Coronary artery (tissue), 2 donors: ENCODE measurements at places on chromosomes 6 and 20.

DNA sequence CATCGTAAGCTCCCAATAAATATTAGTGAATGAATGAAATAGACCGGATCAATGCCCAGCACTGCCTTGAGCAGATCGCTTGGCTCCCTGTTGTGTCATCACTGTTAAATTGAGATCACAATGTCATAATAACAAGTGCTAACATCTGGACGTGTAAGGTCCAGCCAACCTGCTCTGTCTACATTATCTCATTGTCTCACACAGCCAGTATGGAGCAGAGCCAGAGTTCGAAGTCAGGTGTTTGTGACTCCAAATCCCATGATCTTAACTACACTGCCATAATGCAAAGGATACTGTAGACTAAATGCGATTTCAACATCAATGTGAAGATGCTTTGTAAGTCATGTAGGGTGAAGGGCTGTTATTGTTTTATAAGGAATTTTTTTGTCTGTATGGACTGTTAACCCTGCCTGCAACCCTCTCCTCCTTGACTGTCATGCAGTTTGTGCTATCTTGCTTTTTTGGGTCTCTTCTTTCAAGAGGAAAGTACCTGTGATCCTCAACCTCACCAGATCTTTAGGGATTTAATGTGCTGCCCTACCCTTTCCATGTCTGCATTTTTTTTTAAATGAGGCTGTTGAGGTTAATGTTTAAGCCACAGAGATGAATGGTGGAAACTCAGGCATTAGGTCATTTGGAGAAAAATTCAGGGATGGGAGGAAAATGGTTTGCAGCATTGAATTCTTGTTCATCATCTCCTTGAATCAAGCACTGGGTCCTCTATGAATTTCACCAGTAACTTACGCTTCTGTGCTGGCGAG lies 49.0 kb upstream of the OCSTAMP start:
- no peak for DNase-seq

GRCh38 chr6:13373488-13373886 lies 45.1 kb upstream of the TBC1D7 start:
- no peak for DNase-seq

DNA sequence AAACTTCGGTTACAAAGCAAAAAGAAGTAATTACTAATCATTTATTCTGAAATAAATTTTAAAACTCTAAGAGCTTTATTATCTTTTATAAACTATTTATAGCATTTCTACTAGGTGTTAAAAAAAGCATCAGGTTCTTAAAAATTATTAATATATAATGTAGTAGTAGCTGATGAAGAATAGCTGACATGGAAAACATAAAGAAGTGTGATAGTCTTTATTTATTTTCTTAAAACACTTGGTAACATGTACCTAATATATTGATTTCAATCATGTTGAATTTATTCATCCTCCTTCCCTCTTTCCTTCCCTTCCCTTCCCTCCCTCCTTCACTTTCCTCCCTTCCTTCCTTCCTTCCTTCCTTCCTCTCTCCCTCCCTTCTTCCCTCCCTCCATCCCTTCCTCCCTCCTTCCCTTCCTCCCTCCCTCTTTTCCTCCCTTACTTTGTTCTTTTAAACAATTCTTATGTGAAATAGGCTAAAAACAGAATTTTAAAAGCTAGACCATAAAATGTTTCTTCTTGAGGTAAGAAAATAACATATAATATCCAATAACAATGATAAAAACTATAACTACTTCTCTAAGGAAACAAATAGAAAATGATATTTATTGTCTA lies 913.9 kb upstream of the MAP3K7 start:
- no peak for DNase-seq

- no peak for DNase-seq
Observed at GRCh38 chr6:131765081-131765803, 42.6 kb upstream of the ENPP1 start.

DNA sequence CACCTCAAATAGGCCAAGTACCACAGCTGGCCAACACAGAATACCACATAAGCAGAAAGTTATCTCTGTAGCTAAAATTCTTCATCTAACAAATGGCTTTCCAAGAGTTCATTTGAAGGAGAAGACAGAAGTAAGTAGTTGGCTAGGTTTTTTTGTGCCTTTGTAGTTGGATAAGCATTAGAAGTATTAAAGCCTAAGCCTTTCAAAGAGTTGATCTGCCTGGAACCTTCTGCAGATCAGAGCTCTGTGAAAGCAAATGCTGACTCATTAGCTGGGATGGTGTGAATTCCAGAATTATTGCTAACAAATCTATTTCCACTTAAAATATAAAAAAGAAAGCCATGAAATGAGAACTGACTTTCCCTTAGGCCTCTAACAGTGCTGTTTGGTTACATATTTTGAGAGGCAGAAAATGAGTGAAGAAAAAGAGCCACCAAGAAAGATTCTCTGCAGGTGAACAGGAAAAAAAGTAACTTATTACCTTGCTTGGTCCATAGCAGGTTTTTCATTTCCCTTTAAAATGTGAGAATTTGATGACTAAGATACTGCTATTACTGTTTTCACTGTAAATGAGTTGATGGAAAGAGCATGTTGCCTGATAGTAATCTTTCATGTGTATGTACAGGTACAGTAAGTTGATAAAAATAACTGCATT lies 763.2 kb upstream of the FLRT3 start:
- no peak for DNase-seq

DNA sequence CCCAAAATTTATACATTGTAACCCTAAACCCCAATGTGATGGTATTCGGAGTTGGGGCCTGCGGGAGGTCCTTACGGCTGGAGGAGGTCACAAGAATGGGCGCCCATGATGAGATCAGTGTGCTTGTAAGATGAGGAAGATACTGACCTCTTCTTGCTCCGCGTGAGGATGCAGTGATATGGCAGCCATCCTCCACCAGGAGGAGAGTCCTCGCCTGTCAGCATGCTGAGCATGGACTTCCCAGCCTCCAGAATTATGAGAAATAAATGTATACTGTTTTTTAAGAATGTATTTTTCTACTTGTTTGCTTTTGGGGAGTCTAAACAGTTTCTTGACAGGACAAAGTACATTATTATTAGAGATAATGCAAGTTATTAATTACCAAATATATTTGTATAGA lies 8.7 kb upstream of the SYNDIG1 start:
- DNase-seq: no peak

DNA sequence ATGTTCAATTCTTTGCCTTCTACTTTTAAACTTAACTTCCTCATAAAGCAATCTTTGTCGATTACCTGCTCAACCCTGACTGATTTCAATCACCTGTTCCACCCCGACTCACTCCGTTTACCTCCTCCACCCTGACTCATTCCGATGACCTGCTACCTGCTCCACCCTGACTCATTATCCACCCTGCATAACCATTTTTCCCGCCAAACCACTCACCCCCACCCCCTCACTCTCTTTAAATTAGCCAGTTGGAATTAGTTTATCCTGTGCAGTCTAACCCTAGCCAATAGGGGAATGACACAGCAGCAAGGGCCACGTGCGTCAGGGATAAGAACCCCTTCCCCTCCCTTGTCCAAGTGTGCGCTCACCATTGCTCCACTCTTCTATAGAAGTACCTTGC lies 56.7 kb upstream of the MRAP2 start:
- DNase-seq: no peak

DNA sequence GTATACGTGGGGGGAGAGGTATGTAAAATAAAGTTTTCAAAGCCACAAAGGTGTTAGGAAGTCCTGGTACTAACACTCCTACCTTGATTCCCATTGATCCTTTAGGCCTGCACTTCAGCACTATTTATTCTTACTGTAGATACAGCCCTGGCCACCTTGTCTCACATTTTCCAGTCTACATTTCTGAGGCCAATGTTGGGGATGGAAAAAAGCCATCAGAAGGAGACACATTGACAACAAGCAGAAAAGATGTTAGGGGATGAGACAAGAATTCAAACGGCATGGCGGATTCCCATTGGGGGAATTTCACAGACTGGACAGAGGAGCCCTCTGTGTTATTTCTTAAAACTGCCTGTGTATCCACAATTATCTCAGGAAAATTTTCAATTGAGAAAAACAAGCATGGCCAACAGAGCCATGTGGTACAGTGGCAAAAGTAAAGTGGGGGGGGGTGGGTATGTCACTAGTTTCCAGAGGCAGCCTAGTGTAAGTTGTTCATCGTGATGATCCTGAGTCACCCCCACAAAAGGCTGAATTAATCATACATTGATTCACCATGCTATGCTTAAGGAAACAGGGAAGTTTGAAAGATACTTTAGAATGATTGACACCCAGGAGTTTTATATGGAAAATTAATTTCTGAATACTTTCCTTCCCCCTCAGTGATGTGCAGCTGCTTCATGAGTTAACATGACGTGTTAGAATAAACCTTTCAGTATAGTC lies 40.5 kb downstream of the RREB1 start:
- no peak for DNase-seq

DNA sequence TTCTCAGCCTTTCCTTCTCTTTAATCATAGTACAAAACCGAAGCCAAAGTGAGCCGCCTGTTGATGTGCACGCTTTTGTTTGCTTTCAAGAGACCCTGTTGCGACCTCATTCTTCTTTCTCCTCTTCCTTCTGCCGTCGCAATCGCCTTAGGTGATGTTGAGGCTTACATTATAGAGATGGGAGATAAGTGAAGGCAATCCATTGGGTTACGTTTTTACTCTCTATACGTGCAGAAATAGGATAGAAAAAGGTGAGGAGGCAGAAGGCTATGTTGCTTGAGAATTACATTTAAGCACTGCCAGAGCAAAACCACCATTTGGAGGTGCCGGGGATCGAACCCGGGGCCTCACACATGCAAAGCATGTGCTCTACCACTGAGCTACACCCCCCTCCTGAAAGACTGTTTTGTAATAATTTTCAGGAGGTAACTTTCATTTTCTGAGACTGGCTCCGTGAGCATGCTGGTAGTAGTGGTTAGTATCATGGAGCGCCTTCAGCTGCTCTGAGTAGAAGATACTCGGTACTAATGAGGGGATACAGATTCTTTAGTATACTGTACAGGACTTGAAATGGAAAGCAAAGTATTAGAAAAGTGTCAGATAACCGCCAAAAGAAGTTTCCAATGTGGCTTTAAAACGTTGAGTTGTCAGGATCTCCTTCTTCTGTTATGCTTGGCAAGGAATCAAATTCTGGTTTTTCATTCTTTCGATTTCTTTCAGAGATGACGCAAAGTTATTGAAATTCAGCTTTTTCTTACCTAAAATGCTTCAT lies 165.6 kb downstream of the TRIM27 start:
- no peak for DNase-seq

DNA sequence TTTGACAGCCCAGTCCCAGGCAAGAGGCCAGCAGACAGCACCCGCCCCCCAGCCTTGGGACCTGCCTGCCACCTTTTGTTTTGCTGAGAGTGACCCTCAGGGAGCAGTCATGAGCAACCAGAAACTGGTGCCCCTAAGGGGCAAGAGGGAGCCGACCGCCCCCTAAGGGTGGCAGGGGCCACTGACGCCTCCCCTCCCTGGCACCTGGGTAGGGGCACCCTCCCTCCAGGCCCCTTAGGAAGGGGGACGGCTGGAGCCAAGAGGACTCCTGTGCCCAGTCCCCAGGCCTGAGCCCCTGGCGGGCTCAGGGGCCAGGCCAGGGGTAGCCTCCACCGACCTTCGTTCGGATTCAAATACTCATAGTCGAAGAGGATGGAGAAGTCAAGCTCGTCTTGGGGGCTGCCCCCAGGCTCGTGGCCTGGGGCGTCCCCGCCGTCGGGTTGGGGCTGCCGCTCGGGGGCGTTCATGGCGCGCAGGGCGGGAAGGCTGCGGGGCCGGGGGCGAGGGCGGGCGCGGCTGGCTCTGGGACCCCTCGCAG lies 417 bp downstream of the NFATC2 start:
- no peak for DNase-seq

DNA sequence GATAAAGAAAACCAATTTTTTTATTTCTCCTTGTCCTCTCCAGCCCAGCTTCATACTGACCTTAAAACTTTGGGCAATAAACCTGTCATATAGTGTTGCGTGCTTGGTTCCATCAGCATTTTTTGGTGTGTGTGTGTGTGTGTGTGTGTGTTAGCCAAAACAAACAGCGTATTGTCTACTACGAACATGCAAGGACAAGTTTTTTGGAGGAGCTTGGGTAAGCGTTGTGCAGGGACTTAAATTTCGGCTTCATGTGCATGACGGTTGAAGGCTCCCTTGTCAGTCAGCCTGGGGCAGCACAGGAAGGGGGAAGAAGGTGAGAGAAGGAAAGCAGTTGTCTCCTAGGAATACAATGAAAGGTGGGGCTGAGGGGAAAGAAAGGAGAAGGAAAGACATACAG lies 62.0 kb upstream of the PAX1 start:
- no peak for DNase-seq

- DNase-seq: no peak
Observed at GRCh38 chr6:5058254-5058653, 26.9 kb upstream of the PPP1R3G start.

DNA sequence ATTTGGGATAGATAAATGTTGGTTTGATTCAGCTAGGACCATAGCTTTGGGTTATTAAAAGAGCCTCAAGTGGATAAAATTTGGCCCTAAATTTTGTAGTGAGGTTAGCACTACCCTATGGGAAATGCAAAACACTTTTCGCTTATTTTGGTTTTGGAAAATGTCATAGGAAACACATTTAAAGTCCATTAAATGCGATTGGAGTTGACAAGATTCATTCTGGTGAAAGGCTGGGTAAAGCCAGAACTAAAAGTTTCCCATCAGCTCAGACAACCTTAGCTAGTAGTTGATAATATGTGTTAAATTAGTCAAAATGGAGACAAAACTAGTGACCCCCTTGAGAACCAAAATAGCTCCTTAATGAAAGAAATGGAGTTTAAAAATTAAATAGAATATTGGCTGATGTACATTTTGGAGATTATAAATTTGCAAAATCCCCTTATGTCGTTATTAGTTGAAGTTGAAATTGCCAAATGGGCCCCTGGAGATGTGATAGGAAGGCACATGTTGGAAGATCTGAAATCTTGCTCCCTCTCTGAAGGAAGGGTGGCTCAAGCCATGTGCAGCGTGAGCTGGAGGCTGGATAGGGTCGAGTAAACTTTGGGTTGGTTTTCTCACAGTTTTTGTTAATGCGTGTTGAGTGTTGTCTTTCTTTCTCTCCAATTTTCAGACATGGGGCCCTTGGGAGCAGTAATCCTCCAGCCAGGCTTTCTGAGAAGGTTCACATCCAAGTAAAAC lies 72.8 kb downstream of the CD83 start:
- no peak for DNase-seq

GRCh38 chr6:28606424-28607391 lies 81.0 kb downstream of the GPX5 start:
- DNase-seq: no peak

DNA sequence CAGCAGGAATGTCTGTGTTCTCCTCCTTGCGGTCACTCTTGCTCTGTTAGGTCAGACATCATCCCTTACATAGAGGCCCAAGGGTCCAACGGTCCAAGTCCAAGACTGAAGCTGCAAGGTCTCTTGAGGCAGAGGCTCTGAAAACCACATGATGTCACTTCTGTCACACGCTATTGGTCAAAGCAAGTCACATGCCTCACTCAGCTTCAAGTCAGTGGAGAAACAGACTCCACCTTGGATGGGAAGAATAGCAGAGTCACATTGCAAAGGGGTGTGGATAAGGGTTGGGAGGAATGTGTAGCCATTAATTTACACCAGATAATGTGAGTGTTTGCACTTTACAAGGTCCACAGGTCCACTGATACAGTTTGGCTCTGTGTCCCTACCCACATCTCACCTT lies 17.5 kb downstream of the SLC52A3 start:
- no peak for DNase-seq
